ENCODE measurements at places on chromosomes 3 and 15. TPM values are rescaled to one million over a fixed set of nuclear protein-coding genes. Genes with fewer than 3 reads are reported as not detected.

GRCh38 chr3:100429187-100429716, 27.9 kb downstream of the LNP1 start:
- peak; percentile 30 for DNase-seq

DNA sequence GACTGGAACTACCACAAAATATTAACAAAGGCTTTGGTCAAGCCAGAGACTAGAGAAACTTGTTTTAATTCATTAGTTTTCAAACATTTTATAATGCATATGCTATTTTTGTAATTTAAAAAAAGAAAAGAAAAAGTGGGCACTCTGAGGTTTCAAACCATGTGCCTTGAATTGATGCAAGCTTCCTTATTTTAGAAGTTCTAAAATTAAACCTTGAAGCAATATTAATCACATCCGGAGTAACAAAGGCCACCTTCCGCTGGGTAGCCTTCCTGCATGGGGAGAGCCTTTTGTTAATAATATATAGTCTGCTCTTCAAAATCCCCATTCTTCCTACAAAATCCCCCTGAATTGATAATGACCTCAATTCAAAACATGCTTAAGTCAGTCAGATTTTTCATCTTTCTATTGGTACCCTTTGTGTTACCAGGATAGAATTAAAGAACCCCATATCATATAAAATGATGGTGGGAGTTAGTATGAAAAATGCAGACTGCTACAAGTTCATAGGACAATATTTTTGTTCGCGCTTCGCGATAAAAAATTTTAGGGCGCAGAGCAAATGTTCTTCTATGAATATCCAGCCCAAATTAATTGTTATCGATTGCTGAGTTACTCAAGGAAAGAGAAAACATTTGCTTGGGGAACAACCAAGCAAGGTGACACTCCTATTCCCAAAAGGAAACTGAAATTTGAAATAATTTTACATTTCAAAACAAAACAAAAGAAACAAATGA, 30.6 kb downstream of the LDHAL6B start:
- DNase-seq: peak; percentile 40

The CAPN3 gene
- not detected for total RNA-seq

DNA sequence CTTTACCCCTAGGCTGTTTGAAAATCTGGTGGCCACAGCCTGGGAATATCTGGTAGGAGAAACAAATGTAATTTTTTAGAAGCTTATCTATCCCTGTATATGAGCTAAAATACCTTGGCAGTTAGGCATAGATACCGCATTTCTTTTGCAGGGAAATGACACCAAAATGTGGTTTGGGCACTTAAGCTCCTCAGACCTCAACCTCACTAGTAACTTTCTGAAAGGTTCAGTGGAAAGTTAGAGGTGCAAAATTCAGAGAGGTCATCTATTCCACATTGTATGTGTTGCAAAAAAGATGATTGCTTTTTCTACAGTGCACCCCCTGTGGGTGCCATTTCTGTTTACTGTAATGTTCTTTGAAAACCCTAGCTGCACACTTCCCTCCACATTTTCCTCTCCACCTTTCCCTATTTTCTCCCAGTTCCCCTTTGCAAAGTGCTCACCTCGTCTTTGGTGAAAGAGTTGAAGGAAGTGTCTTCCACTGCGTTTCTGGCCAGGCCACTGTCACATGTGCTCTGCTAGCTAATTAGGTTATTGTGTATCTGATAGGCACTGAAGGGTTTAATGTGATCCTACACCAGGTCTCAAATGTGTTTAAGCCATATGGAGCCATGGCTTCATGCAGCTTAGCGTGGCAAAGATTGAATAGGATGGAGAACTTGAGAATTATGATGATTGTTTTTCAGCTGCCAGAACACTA, 1.3 kb downstream of the SACM1L start:
- DNase-seq: no peak

- DNase-seq: no peak
Measured at GRCh38 chr3:140243575-140243974, 308.6 kb downstream of the CLSTN2 start.

- DNase-seq: no peak
Measured at GRCh38 chr3:31354373-31354772, 178.4 kb upstream of the STT3B start.

The ISLR gene
- 2.5 TPM for total RNA-seq

- no peak for DNase-seq
Measured at GRCh38 chr15:34789326-34789725, 6.0 kb downstream of the ACTC1 start.

DNA sequence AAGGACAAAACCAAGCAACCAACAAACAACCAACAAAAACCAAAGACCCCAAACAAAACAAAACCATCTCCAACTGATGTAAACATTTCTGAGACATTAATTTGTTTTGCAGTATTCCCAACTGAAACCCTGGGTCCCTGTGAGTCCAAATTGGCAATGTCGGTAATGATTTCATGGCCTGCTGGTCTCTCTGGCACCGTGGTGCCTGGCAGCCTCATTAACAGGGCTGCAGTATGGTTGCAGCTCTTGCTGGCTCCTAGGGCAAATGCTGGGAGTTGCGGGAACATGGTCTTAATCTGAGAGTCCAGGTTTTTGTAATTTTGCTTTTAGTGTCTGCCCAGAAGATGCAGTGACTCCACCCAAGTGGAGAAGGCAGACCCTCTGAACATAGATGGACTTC, 128.3 kb downstream of the SV2B start:
- no peak for DNase-seq

DNA sequence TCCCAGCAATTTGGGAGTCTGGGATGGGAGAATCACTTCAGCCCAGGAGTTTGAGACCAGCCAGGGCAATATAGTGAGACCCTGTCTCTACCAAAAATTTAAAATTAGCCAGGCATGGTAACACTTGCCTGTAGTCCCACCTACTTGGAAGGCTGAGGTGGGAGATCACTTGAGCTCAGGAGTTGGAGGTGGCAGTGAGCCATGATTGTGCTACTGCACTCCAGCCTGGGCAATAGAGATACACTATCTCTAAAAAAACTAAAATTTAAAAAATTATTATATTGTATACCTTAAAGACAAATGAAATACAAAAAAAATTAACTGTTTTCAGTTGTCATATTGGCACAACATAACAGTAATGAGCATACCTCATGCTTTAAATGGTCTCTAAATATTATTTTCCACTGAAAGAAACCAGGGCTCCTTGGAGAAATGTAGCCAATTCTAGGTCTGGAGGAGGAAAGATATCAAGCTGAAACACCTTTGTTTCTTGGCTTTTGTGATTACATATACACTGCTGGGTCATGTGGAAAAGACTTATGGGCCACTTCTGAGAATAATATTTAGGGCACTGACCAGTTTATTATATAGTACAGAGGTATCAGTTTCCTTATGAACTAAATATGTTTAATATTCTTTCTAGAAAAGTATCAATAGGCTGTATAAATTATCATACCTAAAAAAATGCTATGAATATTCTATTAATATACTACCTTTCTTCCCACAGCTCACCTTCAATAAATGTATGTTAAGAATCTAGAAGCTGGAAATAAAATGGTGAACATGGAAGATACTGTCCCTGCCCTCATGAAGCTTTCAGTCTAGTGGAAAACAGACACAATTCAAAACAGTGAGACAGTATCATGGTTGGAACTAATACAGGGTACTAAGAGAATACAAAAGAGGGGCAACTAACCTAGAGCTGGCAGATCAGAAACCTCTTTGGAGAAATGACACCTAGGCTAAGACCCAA, 119.5 kb downstream of the TMCC1 start:
- DNase-seq: no peak

The IGDCC3 gene
- total RNA-seq: not detected

The TRH gene
- total RNA-seq: not detected

The PPP1R14D gene
- total RNA-seq: not detected

- DNase-seq: no peak
Measured at GRCh38 chr3:157125101-157125500, 34.8 kb downstream of the CCNL1 start.

GRCh38 chr3:194582196-194582905, 50.9 kb downstream of the TMEM44 start:
- DNase-seq: no peak

The SLC28A1 gene
- not detected for total RNA-seq

The CMTM8 gene
- total RNA-seq: not detected

The FAM227B gene
- total RNA-seq: 6.4 TPM

The KNG1 gene
- not detected for total RNA-seq

The ALAS1 gene
- 32.0 TPM for total RNA-seq

The GOLGA8J gene
- total RNA-seq: not detected

The VGLL3 gene
- total RNA-seq: 19.8 TPM

GRCh38 chr15:41337631-41338522, 5.2 kb downstream of the NUSAP1 start:
- DNase-seq: peak; percentile 65

The UBA7 gene
- 27.2 TPM for total RNA-seq
